ENCODE measurements at places on chromosomes 2 and 18. TPM values are rescaled to one million over a fixed set of nuclear protein-coding genes. Genes with fewer than 3 reads are reported as not detected.
A peak's percentile ranks its signal among the peaks of the same experiment; 100 is the strongest.

Gene SCG2
- not detected for total RNA-seq

Gene C2orf92
- 4.8 TPM for total RNA-seq

Gene FEV
- not detected for total RNA-seq

Gene UGT1A5
- not detected for total RNA-seq

Gene LCT
- total RNA-seq: 0.02 TPM

Gene SLC39A6
- total RNA-seq: 24.3 TPM

Gene C18orf54
- 11.7 TPM for total RNA-seq

Gene SNORC
- 0.85 TPM for total RNA-seq

Gene DOCK10
- 139 TPM for total RNA-seq

Gene WIPF1
- 170 TPM for total RNA-seq

DNA sequence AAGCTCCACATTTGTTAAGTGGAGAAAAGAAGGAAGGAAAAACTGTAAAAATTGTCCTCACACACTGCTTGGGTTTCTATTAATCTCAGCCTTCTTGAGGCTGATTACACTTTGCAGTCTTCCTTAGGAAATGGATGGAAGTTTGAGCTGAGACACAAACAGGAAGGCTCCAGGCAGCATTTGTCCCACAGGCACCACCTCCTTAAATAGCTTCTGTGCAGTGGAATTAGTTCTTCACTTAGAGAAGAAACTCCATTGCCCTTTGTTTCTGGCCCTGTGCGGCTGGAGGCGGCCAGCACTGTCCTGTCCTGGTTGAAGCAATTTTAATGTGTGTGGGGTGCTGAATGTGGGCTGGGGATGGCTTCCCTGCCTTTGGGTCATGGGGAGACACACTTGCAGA is 44.3 kb downstream of the ARHGAP28 start:
- no peak overlapping the region for H3K4me3 ChIP-seq
- H3K36me3 ChIP-seq: no peaks in the 10 kb centered on the region
- no peaks in the 10 kb centered on the region for H3K27me3 ChIP-seq
- no peak for DNase-seq
- H3K27ac ChIP-seq: no peak overlapping the region

DNA sequence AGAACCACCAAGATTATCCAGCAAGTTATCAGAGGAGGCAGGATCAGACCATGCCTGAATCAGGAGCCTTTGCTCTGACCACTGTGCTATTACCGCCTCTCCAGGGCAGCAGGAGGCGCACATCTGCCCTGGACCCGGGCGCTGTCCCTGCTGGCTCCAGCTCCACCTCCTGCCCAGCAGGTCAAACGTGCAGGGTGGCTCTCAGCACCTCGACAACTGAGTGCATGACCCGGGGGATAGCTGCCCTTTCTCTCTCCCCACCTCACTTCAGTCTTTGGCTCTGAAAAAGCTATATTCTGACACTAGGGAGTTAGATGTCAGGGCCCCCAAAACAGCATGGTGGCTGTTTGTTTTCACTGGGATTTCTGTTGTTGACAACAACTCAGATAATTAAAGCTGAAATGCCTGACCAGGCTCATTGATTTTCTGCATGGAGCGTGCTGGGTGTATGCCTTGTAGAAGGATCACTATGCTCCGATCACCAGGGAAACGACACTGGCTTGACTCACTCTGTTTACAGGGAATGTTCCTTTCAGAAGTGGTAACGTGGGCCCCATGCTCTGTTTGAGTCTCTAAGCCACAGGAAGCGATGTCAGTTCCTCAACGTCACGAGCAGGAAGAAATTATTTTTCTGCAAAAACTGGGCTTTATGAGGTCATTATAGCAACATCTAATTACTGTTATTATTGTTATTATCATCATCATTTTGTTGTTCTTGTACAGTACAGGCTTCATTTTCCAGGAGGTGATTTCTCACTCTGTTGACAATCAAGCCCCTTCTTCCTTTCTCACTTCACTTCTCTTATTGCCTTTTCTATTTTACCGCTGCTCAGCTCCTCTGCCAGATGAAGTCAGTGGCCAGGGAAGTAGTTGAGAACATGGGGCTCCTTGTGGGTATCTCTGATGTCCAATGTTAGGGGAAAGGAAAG is 125.6 kb downstream of the PLB1 start:
- DNase-seq: peak; percentile 85
- peak overlapping the region; percentile 53 for H3K4me3 ChIP-seq
- no peaks in the 10 kb centered on the region for H3K27me3 ChIP-seq
- peaks cover 96% of the 10 kb centered on the region for H3K4me1 ChIP-seq

DNA sequence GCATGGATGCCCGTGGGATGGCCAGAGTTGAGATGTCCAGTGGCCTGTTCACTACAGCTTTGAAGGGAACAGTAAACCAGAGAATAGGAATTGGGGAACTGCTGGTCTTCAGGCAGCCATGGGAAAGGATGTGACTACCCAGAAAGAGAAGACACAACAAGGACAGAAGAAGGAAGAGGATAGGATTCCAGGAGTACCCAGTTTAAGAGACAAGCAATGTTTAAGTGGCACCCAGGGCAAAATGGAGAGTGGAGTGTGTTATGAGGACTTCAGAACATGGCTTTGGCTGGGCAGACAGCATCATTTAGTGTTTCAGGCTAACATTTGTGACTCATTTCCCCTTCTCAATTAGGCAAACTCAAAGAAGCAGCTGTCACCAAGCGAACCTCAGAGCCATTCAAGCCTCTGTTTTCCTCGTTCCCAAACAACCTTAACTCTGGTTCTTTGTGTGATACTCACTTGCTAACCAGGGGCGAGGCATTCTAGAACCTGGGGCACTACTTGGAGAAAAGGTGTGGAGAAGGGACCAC is 4.0 kb upstream of the FAM124B start:
- H3K4me1 ChIP-seq: peaks cover 5% of the 10 kb centered on the region
- no peak overlapping the region for H3K4me3 ChIP-seq
- peaks cover 12% of the 10 kb centered on the region for H3K27me3 ChIP-seq
- H3K36me3 ChIP-seq: peaks cover 1% of the 10 kb centered on the region

DNA sequence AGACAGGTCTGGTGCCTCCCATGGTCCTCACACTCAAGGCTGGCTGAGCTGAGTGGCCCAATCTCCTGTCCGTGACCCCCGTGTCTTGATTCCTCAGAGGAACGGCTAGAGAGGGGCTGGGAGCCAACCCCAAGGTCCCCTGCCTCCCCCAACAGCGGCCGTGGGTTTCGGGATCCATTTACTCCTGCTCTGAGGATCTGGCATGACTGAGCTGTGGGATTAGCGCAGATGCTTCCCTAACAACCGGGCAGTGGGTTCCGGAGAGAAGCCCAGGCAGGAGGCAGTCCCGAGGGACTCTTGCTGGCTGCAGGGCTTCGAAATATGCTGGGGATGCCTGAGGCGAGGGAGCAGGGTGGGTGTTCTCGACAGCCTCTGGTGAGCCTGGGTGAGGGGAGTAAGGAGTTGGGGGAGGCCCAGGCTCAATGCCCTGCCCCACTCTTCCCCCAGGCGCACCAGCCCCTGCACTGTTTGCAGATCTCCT is 18.9 kb downstream of the GPR35 start:
- peaks cover 2% of the 10 kb centered on the region for H3K4me1 ChIP-seq
- no peaks in the 10 kb centered on the region for H3K36me3 ChIP-seq
- H3K4me3 ChIP-seq: no peak overlapping the region
- H3K27ac ChIP-seq: no peak overlapping the region
- DNase-seq: no peak

GRCh38 chr2:60560734-60561644 is 7.5 kb upstream of the BCL11A start:
- H3K27ac ChIP-seq: no peak overlapping the region

GRCh38 chr2:216827073-216827720 is 32.7 kb downstream of the TNP1 start:
- DNase-seq: no peak
- H3K4me3 ChIP-seq: no peak overlapping the region
- H3K27me3 ChIP-seq: peaks cover 5% of the 10 kb centered on the region
- no peak overlapping the region for H3K27ac ChIP-seq
- no peaks in the 10 kb centered on the region for H3K36me3 ChIP-seq
- H3K4me1 ChIP-seq: no peaks in the 10 kb centered on the region

DNA sequence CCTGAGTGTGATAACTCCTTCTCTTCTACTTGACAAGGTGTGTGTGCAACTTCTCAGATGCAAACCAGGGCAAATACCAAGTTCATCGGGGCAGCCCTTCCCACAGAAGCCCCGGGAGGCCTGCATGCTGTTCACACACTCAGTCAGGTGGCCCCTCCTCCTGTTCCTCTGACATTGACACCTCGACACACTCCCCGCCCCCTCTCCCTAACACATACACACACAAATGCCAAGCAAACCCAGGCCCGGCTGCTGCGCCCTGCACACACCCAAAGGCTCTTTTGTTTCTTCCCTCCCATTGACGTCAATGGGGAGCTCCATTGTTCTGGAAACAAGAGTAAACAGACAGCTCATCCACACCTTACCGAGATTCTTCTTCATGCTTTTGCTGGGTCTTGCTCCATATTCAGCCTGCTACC is 1.7 kb upstream of the PER2 start:
- peak; percentile 26 for DNase-seq
- H3K4me3 ChIP-seq: peak overlapping the region; percentile 85
- no peaks in the 10 kb centered on the region for H3K36me3 ChIP-seq
- H3K27ac ChIP-seq: no peak overlapping the region
- no peaks in the 10 kb centered on the region for H3K27me3 ChIP-seq
- peaks cover 31% of the 10 kb centered on the region for H3K4me1 ChIP-seq

GRCh38 chr2:148901142-148901541 is 26.1 kb downstream of the KIF5C start:
- H3K4me3 ChIP-seq: no peak overlapping the region
- no peak for DNase-seq
- H3K27me3 ChIP-seq: no peaks in the 10 kb centered on the region

- DNase-seq: peak; percentile 75
- H3K36me3 ChIP-seq: no peaks in the 10 kb centered on the region
- H3K4me1 ChIP-seq: peaks cover 38% of the 10 kb centered on the region
- peaks cover 2% of the 10 kb centered on the region for H3K27me3 ChIP-seq
- peak overlapping the region; percentile 10 for H3K27ac ChIP-seq
- peak overlapping the region; percentile 65 for H3K4me3 ChIP-seq
Measured at GRCh38 chr18:62715759-62716615, 646 bp downstream of the PHLPP1 start.

DNA sequence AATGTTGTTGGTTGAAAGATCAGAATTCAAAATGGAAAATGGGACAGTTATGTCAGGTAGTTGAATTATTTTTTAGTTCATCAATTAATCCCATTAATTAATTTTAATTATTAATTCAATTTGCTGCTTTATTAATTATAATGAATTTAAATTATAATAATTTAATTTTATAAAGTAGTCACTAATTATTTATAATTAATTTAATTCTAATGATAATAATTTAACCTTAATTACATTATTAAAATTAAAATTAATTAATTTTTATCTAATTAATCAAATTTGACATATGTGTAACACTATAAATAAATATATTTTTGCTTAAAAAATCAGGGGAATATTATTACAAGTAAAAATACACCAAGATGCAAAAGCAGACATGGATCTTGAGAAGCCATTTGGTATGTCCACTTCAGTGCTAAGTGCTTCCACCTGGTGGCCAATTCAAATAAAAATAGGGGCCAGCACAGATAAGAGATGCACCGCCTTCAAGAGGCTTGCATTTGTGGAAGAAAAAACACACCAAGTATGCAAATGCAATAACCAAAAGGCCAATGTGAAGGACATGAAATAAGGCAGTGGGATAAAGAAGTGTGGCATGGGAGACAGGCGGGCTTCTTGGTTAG is 73.2 kb downstream of the MBP start:
- peaks cover 25% of the 10 kb centered on the region for H3K36me3 ChIP-seq
- peak; percentile 57 for DNase-seq
- peaks cover 85% of the 10 kb centered on the region for H3K4me1 ChIP-seq
- no peak overlapping the region for H3K4me3 ChIP-seq
- peak overlapping the region; percentile 65 for H3K27ac ChIP-seq
- H3K27me3 ChIP-seq: no peaks in the 10 kb centered on the region

GRCh38 chr18:8151181-8151580 is 458.1 kb upstream of the RAB12 start:
- no peaks in the 10 kb centered on the region for H3K4me1 ChIP-seq
- no peak overlapping the region for H3K4me3 ChIP-seq
- DNase-seq: no peak
- no peaks in the 10 kb centered on the region for H3K27me3 ChIP-seq
- H3K36me3 ChIP-seq: peaks cover 2% of the 10 kb centered on the region
- no peak overlapping the region for H3K27ac ChIP-seq

DNA sequence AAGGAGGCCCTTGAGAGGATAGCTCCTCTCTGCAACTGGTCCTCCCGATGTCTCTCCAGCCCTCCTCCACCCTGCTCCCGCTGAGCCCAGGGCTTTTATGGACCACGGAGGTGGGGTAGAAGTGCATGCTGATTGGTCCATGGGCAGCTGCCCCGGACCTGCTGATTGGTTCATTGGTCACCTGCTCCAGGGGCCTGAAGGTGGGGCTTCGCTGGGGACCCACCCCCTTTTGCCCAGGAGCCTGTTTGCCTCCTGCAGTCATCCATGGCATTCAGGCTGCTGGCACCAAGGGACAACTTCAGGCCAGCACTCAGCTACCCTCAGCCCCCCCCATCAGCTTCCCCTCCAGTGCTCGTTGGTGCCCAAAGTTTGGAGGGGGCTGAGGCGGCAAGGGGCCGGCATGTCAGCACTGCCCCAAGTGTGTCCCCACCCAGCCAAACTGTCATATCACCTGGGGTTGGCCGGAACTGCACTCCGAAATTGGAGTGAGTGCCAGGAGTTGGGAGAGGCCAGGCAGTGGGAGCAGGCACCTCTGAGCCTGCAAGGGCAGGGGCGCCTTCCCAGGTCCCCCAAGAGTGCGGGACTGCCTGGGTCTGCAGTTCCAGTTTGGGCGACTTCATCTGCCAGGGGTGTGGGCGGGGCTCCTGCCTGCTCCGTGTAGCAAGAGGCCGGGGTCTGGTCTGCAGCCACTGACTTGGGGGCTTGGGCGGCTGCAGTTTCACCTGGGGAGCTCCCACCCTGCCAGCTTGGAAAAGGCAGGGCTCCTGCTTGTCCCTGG is 288.9 kb downstream of the RDH14 start:
- H3K36me3 ChIP-seq: no peaks in the 10 kb centered on the region
- H3K4me3 ChIP-seq: no peak overlapping the region
- H3K27ac ChIP-seq: no peak overlapping the region
- H3K4me1 ChIP-seq: no peaks in the 10 kb centered on the region
